T-cell (primary cell): ENCODE measurements at places on chromosomes 12 and 14.

DNA sequence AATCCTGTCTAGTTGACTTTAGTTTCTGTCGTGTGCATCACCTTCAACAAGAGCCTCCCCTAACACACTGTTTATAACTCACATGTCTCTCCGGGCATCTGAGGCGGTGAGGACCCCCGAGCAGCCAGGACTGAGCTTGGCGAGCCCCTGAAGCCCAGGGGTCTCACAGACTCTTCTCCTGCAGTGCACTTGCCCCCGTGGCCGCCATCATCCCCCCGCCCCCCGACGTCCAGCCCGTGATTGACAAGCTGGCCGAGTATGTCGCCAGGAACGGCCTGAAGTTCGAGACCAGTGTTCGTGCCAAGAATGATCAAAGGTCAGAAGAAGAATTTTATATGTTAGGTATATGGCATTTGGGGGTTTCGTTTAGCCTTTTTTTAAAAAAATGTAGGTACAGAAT, 43.3 kb downstream of the SFSWAP start:
- H3K4me1 ChIP-seq = no peaks in the 10 kb centered on the region
- H3K4me3 ChIP-seq = no peak overlapping the region
- H3K27ac ChIP-seq = no peak overlapping the region
- H3K27me3 ChIP-seq = no peaks in the 10 kb centered on the region

GRCh38 chr14:93114713-93115068, 1.0 kb downstream of the ITPK1 start:
- peaks cover 2% of the 10 kb centered on the region for H3K36me3 ChIP-seq
- no peak for DNase-seq
- H3K4me1 ChIP-seq = peaks cover 44% of the 10 kb centered on the region

DNA sequence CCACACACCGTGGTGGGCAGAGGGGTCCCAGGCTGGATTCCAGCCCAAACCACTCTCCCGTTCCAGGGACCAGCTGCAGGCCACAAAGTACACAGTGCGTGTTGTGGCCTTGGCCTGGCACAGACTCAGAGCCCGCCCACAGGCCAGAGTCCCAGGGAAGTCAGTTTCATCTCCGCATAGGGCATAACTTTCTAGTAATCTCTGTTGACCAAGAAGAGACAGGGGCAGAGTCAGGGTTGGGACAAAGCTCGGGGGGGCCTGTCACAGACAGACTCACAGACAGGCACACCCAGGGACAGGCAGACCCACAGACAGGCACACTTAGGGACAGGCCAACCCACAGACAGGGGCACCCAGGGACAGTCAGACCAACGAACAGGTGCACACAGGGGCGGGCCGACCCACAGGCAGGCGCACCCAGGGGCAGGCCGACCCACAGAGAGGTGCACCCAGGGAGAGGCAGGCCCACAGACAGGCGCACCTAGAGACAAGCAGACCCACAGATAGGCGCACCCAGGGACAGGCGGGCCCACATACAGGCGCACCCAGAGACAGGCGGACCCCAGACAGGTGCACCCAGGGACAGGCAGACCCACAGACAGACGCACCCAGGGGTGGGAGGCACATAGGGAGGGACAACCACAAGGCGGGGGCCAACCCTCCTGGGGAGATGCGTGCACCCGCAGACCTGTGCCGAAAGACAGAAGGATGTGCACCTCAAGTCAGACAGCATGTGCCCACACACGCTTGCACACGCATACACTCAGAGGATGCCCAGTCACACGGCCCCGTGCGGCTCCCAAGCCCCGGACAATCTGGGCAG, 323.3 kb upstream of the RTL1 start:
- H3K36me3 ChIP-seq = no peaks in the 10 kb centered on the region
- no peak for DNase-seq
- H3K27ac ChIP-seq = no peak overlapping the region
- no peaks in the 10 kb centered on the region for H3K4me1 ChIP-seq

DNA sequence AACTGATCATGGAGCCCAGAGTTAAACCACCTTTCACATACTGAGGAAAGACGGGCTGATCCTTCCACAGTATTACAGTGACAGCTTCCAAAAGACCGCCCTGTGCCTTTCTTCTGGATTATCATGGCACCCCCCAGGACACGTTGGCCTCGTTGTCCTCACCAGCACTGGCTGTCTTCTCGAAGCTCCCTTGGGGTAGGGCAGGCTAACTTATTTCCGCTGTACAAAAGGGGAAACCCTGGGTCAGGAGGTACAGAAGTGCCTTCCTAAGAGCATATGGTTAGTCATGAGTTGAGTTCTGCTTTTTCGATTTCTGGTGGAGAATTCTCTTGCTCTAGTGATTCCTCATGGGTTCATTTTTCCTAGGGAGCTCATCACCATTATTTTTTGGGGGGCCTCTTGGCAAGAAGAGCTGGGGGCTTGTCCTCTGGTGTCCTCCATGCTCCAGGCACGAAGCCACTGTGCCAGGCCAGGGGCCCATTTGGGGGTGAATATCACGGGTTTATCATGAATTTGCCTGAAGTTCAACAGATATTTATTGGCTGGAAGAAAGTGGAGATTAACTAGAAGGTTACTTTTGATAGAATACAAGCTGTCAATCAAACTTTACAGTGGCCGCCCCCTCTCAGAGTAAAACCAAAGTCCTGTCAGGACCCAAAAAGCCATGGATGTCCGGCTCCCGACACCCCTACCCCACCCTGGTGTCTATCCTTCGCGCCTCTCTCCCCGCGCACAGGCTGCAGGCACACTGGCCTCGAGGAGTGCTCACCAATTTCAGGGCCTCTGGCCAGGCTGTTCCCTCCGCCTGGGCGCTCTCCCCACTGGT, 8.8 kb upstream of the TRAF3 start:
- no peak overlapping the region for H3K4me3 ChIP-seq
- no peak overlapping the region for H3K27ac ChIP-seq
- no peak for DNase-seq
- no peaks in the 10 kb centered on the region for H3K36me3 ChIP-seq

DNA sequence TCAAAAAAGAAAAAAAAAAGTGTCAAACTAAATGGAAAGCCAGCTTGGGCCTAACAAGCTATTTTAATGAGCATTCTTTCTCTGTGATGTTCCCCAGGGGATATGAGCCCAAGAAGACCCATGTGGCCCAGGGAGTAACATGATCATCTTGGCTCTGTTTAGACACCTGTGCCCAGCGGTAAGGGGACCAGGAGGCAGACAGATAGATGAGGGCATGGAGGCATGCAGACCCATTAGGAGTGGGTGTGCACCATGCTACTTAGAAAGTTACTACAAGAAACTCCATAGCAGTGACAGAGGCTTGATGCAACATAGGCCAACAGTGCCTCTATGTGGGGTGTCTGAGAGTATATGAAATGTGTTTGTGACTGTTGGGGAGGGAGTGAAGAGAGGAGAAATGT, 3.1 kb upstream of the CREBL2 start:
- H3K27me3 ChIP-seq = no peaks in the 10 kb centered on the region
- H3K27ac ChIP-seq = no peak overlapping the region
- H3K4me1 ChIP-seq = peaks cover 13% of the 10 kb centered on the region
- no peaks in the 10 kb centered on the region for H3K36me3 ChIP-seq

DNA sequence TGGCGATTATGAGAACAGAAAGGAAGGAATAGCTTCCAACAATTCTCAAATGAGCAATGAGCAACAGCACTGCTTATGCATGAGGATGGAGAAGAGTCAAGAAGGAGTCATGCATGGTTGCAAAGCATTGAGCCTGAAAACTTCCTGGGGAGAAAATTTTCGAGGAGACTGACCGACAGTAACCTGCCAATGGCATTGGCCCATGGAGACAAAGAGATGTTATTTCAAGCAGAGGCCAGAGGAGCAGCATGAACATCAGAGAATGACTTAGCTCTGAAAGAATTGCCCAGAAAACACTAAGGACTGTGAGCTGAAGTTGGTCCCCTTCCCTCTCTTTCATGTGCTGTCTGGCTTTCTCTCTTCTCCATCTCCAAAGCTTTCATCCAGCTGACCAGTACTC, 343.4 kb downstream of the ADAMTS20 start:
- H3K27me3 ChIP-seq = no peaks in the 10 kb centered on the region
- no peak overlapping the region for H3K27ac ChIP-seq
- H3K4me3 ChIP-seq = no peak overlapping the region
- no peaks in the 10 kb centered on the region for H3K4me1 ChIP-seq
- no peak for DNase-seq
- H3K36me3 ChIP-seq = no peaks in the 10 kb centered on the region

DNA sequence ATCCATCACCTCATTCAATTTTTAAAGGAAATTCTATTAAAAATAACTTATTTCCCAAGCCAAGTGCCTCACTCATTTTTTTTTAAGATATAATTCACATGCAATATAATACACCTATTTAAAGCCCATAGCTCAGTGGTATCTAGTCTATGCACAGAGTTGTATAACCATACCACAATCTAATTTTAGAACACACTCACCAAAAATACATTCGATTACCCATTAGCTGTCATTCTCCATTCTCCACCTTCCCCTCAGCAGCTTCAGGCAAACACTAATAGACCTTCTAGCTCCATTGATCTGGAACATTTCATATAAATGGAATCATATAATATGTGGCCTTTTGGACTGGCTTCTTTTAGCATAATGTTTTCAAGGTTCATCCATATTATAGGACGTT, 49.5 kb downstream of the CLMN start:
- no peaks in the 10 kb centered on the region for H3K27me3 ChIP-seq
- no peak overlapping the region for H3K27ac ChIP-seq
- no peaks in the 10 kb centered on the region for H3K36me3 ChIP-seq
- no peak overlapping the region for H3K4me3 ChIP-seq
- no peak for DNase-seq

DNA sequence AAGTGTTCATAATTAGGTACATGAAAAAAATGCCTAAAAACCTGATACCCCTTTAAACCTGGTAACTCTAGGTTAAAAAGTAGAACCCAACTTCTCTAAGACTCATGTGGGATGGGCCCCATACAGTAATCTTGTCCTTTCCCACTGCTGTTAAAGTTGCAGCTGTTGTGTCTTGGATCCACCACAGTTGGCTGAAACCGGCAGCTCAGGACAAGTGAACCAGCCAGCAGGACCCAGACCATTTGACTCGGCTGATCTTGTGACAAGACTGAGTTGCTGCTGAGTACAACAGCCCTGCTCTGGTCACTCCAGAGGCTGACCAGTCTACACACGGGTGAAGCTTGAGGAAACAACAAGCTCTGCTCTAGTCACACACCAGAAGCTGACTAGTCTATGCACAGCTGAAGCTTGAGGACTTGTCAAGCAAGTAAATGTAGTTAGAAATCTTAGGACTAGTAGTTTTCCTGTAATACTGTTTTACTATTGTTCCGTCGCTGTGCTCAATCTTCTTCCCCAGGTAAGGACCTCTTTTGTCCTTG, 60.6 kb downstream of the DHRS2 start:
- H3K4me1 ChIP-seq = no peaks in the 10 kb centered on the region
- no peak overlapping the region for H3K4me3 ChIP-seq
- no peak for DNase-seq
- H3K36me3 ChIP-seq = no peaks in the 10 kb centered on the region
- H3K27ac ChIP-seq = no peak overlapping the region
- H3K27me3 ChIP-seq = no peaks in the 10 kb centered on the region

DNA sequence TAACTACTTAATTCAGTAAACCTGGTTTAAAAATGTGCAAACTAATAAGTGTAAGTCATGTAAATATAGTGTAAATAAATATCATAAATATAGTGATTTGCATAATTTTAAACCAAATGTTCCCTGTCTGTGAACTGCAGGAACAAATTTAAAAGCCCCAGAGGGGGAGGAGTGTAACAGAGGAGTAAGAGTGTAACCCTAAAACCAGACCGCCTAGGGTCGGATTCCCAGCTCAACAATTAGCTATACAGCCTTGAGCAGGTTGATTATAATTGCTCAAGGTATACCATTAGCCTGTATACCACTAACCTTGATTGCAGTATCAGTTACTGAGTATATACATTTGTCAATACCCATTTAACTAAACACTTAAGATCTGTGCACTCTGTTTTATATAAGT, 218.4 kb downstream of the ADAMTS20 start:
- H3K36me3 ChIP-seq = no peaks in the 10 kb centered on the region
- H3K4me3 ChIP-seq = no peak overlapping the region
- H3K27me3 ChIP-seq = no peaks in the 10 kb centered on the region
- H3K4me1 ChIP-seq = no peaks in the 10 kb centered on the region
- DNase-seq = no peak

- no peaks in the 10 kb centered on the region for H3K27me3 ChIP-seq
- H3K36me3 ChIP-seq = no peaks in the 10 kb centered on the region
- no peak overlapping the region for H3K27ac ChIP-seq
- no peak overlapping the region for H3K4me3 ChIP-seq
These were observed 235.2 kb downstream of the BCL11B start for GRCh38 chr14:99036611-99037293.

DNA sequence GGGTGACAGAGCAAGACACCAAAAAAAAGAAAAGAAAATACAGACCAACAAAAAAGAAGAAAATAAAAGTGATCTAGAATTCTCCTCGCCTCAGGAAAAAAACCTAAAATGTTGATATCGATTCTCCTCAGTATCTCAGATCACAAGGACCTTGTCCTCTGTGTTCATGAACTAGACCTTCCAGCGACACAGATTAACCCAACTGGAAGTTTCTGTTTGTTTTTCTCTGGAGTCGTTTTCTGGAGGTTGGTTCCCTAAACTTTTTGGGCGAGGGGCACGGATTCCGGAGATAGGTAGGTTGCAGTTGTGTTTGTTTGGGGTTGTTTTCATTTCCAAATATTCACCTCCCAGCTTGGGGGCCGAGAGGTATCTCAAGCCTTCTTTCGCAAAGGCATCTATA, 559 bp upstream of the RFC5 start:
- H3K36me3 ChIP-seq = no peaks in the 10 kb centered on the region
- no peaks in the 10 kb centered on the region for H3K27me3 ChIP-seq
- no peak overlapping the region for H3K4me3 ChIP-seq

- no peak overlapping the region for H3K4me3 ChIP-seq
- DNase-seq = no peak
- H3K36me3 ChIP-seq = no peaks in the 10 kb centered on the region
- no peak overlapping the region for H3K27ac ChIP-seq
These were observed 12.0 kb upstream of the C14orf93 start for GRCh38 chr14:23021889-23022442.
